SHP77 (cell line): ENCODE measurements at places on chromosomes 16 and 17.

DNA sequence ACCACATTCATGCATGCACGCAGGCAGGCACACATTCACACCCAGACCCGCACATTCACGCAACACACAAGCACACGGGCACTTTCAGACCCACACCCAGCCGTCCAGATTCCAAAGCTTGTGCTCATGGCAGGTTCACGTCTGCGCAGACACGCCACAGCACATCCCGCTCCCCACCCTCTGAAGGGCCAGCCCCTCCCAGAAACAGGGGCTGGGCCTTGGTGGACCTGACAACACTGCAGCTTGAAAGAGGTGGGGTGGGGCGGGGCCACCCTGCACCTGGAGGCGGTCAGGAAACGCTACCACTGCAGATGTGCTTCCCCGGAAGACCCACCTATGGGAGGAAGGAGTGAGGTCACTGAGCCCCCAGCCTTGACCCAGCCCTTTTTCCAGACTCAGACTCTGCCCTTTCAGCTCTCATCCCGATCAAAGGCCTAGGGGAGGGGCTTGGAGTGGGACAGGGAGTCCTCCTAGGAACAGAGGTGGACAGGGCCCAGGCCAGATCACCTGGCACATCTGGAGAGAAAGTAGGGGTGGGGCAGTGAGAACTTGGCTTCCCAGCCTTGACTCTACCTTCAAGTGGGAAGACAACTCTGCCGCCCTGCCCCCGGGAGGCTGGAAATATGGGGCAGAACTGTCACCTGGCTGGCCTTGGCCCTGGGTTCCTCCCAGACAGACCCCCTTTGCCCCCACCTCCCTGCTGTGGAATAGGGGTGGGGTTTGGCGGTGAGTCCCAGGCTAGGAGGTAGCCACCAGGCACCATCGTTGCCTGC is 11.0 kb downstream of the P3H4 start:
- DNase-seq = peak; percentile 32

- DNase-seq = no peak
Observed at GRCh38 chr16:11320170-11320569, 25.1 kb upstream of the RMI2 start.

DNA sequence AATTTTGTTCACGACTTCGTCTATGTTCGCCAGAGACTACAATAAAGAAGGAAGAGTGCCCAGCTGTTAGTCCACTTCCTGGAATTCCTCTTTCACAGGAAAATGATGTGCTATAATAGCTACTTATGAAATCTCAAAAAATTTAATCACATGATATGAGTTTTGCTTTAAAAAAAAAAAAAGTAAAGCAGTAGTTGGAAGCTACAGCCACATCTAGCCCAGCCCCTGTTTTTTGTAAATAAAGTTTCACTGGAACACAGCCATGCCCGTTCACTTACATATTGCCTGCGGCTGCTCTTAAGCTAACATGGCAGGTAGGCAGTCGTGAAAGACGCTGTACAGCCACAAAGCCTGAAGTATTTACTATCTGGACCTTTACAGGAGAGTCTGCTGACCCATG is 15.3 kb downstream of the VPS53 start:
- DNase-seq = no peak

DNA sequence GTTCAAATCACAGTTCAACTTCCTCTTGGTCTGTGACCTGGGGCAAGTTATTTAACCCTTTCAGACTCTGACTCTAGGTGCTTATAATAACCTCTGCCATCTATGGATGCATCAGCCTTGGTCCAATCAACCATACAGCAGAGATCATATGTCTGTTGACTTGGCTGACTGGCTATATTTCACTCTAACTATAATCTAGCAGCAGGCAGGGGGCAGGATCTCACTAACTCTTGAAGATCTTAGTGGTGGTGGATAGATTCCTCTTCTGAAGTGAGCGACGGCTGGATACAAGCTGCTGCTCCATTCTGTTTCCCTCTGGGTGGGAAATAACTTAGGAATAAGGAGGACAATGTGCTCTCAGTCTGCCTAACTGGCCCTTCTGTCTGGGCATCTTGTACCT is 146.6 kb downstream of the SKAP1 start:
- no peak for DNase-seq

DNA sequence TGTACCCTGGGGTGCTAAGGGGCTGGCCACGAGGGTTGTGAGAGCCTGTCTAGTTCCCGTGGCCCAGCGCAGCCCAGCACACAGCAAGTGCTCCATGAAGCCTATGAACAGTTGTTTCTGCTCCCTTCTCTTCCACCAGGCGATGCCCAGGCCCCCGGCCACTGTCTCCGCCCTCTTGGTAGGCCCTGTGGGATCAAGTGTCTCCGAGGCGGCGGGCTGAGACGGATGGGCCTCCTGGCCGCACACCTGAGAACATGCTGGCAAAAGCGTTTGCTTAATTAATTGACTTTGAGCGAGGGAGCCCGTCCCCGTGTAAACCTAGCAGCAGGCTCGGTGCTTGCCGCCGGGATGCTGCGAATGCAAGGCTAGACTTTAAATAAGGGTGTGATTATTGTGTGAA is 129.7 kb upstream of the GSE1 start:
- peak; percentile 33 for DNase-seq

DNA sequence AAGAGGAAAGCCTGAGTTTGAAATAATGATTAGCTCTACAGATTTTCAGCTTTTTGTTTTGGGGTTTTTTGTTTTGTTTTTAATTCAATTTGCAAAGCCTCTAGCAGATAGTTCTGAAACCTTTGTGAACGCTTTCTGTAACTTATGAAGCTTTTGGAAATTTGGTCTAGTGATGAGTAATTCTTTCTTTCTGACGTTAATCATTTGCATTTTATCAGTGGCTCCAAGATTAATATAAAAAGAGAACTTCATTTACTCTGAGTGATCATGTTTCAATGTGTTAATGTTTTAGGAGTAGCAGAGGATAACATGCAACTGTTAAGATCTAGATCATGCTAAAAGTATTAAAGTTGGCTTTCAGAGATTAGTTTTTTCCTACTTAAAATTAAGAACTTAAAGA is 160.3 kb upstream of the TBX2 start:
- no peak for DNase-seq

DNA sequence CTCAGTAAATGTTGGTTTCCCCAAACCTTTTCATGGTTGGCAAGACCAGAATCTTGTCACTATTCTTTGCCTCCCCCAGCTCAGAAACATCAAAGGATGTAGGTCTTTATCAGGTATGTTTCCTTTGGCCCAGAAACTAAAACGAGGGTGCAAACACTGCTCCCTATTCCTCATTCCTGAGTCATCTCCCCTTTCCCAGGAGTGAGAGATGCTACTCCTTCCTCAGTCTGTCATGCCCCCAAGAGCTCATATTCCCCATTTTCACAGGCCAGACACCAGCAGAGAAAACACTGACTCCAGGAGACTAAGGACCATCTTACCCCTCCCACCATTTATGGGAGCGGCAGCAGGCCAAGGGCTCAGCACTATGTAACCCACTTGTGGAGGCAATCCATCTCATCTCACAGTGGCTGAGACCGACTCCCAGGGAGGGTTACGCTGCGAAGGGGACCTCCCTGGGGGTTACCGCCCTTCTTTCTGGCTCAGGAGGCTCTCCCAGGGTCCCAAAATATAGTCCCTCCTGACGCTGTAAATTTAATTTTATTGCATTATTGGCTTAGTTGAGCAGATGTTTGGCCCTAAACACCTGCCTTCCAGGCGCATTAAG is 1.5 kb downstream of the GEMIN4 start:
- peak; percentile 5 for DNase-seq

DNA sequence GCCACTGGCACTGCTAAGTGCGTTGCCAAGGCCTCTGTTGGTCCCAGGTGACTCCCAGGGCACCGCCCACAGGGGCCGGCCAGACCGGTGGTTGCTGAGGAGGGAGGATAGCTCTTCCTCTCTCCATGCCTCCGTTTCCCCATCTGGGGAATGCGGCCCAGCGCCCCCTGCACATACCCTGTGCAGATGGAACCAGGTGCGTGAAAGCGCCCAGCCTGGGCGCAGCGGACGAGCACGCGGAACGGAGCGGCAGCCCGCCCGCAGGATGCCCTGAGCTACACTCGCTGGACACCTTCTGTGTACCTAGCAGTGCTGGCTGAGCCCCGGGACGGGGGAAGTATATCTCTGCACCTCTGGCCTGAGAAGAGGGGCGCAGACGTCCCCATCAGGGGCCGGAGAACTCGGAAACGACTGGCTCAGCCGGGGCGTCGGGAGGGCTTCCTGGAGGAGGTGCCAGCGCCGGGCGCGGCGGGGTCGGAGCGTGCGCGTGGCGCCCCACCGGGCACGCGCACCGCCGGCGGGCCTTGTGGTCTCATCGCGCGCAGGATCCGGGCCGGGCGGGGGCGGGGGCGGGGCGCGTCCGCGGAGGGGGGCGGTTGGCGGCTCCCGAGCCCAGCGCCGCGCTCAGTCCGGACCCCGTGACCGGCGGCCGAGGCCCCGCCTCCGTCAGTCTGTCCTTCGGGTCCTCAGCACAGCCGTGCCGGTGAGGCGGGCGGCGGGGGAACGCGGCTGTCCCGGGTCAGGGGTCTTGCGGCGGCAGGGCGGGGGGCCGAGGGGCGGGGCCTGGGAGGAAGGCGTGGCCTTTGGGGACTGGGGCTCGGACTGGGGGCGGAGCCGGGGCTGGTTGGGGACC is at the start of the genes CCDC78 and HAGHL:
Gene CCDC78, minus strand, starts transcription at position 6 of the 853 bp plus-strand sequence. CDS start 76 bp downstream, outside the sequence.
Gene HAGHL, plus strand, starts transcription at position 669 of the 853 bp plus-strand sequence. CDS start 404 bp downstream, outside the sequence.
- DNase-seq = no peak
